Activated B cell treated with CpG ODN at 0.5 μM for 24 hours (primary cell): ENCODE measurements at places on chromosomes 7 and 10.

- DNase-seq, result no peak
- H3K4me1 ChIP-seq, result peaks cover 3% of the 10 kb centered on the region
- H3K4me3 ChIP-seq, result no peak overlapping the region
- no peak overlapping the region for H3K27ac ChIP-seq
These were observed 40.3 kb downstream of the AGAP3 start for GRCh38 chr7:151126491-151127137.

DNA sequence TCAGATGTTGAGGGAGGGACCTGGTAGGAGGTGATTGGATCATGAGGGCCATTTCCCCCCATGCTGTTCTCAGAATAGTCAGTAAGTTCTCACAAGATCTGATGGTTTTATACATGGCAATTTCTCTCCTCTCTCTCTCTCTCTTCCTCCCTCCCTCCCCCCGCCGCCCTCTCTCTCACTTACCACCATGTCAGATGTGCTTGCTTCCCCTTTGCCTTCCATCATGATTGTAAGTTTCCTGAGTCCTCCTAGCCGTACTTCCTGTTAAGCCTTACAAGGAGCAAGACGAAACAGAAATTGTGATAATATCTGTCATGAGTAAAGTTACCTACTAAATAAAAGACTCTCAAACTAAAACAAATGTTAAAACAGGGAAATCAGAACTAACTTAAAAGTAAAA lies 19.9 kb upstream of the GPR141 start:
- no peaks in the 10 kb centered on the region for H3K36me3 ChIP-seq
- H3K27me3 ChIP-seq, result peaks cover 59% of the 10 kb centered on the region
- H3K4me3 ChIP-seq, result no peak overlapping the region

DNA sequence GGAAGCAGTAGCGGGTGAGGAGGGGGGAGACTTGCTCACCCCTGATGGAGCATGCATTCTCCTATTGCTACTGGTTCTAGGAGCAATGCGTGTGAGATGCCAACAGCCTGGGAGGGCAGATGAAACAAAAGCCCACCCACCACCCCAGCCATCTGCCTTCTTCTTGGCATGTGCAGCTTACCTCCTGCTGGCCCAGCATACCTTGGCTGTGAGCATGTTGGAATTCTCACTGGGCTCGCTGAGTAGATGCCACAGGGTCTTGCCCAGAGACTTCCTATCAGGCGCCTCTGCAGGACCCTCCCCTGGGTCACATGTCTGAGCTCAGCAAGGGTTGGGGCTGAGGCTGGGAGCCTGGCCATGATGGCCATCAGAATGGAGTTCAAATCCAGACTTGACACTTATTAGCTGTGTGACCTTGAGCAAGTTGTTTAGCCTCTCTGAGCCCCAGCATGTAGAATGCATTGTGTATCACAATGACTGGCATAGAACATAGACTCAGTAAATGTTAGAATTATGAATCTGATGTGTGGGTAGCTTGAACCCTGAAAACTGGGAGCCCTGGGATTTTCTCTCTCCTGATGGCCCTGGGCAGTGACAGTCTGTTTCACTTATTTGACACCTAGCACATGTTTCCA lies 38.2 kb downstream of the CDH23 start:
- no peak overlapping the region for H3K4me3 ChIP-seq
- no peak for DNase-seq
- no peaks in the 10 kb centered on the region for H3K4me1 ChIP-seq
- peaks cover 9% of the 10 kb centered on the region for H3K27me3 ChIP-seq

DNA sequence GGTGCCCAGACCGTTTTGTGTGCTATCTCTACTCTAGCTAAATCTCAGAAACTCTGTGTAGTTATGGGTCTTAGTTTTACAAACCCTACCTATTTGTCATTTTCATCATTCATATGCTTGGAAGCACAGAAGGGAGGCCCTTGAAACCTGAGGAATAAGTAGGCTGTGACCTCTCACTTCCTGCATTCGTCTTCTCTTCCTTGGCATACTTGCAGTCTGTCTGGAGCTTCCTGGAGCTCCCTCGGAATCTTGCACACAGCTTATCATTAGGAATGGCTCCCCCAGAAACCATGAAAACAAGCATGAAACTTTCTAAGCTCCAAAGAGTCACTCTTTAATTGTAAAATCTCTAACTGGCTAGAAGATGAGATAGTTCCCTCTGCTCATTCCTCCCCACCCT lies 376.9 kb upstream of the MYO3A start:
- no peak for DNase-seq
- H3K27ac ChIP-seq, result no peak overlapping the region
- no peak overlapping the region for H3K4me3 ChIP-seq
- peaks cover 3% of the 10 kb centered on the region for H3K27me3 ChIP-seq
- no peaks in the 10 kb centered on the region for H3K36me3 ChIP-seq

DNA sequence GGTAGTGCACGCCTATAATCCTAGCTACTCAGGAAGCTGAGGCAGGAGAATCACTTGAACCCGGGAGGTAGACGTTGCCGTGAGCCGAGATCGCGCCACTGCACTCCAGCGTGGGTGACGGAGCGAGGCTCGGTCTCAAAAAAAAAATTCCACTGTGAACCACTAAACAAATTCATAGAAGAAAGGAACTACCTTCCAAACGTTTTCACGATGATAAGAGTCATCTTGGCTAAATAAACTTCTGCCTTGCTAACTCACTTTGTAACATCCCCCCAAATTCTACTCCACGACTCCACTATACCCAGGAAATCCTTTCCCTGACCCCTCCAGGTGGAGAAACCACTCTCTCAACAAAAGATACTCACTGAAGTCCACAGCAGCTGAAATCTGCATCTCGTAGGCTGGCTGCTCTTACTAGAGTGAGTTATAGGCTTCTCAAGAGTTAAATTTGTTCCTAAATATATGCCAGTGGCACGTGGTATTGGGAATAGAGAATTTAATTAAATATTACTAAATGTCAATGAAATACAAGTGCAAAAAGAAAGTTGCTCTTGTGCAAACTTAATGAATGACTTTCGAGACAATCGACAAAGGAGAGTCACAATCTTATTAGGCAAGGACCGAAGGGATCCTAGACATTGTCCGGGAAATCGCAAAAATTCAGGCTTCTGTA lies 1.6 kb upstream of the GTF2I start:
- H3K36me3 ChIP-seq, result peaks cover 8% of the 10 kb centered on the region
- peaks cover 49% of the 10 kb centered on the region for H3K4me1 ChIP-seq
- no peaks in the 10 kb centered on the region for H3K27me3 ChIP-seq
- H3K4me3 ChIP-seq, result peak overlapping the region; percentile 94
- no peak for DNase-seq
- peak overlapping the region; percentile 95 for H3K27ac ChIP-seq

DNA sequence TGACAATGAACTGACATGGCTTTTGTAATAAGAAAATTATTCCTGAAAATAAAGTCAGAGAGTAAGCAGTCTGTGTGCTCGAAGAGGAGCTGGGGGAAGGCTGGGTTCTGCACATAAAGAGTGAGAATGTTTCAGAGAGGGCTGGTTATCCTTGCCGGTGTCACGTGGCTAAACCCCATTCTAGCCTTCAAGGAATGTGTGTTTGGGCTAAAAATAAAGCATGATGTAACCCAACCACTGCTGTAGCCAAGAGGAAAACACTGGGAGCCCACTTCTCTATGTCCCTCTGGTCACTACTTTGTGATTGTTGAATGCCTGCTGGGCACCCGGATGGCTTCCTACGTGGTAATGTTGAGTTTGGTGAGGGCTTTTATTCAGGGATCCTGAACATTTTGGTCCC lies 23.5 kb downstream of the WDFY4 start:
- no peak overlapping the region for H3K4me3 ChIP-seq
- H3K27ac ChIP-seq, result peak overlapping the region; percentile 30
- no peak for DNase-seq
- no peaks in the 10 kb centered on the region for H3K27me3 ChIP-seq

DNA sequence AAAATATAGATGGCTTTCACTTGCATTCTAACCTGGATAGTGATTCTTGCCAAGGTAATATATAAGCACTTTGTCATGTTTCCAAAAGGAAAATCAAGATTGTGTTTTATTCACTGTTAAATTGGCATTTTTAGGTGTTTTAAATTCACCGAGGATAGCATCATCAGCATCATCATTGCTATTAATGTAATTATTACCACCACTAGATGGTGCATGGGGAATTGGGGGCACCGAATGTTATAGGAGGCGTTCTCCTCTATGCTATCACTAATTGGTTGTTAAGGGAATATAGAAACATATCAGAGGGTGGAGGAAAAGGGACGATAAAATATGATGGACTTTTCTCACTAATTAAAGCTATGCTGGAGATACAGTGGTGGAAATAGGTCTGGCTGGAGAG lies 95.5 kb downstream of the CELF2 start:
- H3K27me3 ChIP-seq, result no peaks in the 10 kb centered on the region
- peaks cover 9% of the 10 kb centered on the region for H3K4me1 ChIP-seq
- no peak overlapping the region for H3K4me3 ChIP-seq

GRCh38 chr10:131996466-131997365 lies 15.0 kb upstream of the BNIP3 start:
- H3K4me1 ChIP-seq, result no peaks in the 10 kb centered on the region
- H3K4me3 ChIP-seq, result no peak overlapping the region
- DNase-seq, result no peak
- H3K36me3 ChIP-seq, result no peaks in the 10 kb centered on the region
- H3K27ac ChIP-seq, result no peak overlapping the region

DNA sequence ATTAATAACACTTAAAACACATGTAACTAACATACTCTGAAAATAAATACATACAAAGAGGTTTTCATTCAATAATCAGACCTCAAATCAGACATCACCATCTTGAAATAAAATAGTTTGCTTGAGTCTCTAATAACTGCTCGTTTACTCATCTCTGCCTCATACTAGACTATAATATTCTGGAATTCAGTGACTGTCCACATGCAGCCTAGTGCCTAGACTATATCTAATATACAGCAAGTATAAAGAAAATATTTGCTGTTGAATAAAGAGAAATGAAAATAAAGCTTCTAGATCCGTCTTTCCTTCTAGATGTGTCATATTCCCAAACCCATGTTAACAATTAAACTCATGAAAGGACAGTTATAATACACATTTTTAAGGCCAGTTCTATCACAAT lies 236.3 kb upstream of the LRRN3 start:
- H3K27me3 ChIP-seq, result no peaks in the 10 kb centered on the region
- H3K4me1 ChIP-seq, result no peaks in the 10 kb centered on the region
- no peaks in the 10 kb centered on the region for H3K36me3 ChIP-seq
- H3K4me3 ChIP-seq, result no peak overlapping the region
- no peak overlapping the region for H3K27ac ChIP-seq

GRCh38 chr10:71657604-71658466 lies 61.7 kb downstream of the C10orf105 start:
- no peak overlapping the region for H3K27ac ChIP-seq
- no peaks in the 10 kb centered on the region for H3K27me3 ChIP-seq

DNA sequence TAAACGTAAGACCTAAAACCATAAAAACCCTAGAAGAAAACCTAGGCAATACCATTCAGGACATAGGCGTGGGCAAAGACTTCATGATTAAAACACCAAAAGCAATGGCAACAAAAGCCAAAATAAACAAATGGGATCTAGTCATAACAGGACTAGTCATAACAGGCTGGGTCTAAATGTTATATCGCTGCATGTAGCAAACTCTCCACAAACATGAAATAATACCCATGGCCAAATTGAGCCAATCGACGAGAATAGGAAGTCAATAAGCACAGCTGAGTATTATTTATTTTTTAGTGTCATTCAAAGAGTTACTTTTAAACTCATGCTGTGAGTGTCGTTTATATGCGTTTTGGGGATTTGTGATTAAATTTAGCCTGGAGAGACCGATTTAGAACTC lies 225.1 kb downstream of the TFEC start:
- no peaks in the 10 kb centered on the region for H3K36me3 ChIP-seq
- peaks cover 2% of the 10 kb centered on the region for H3K27me3 ChIP-seq
- no peaks in the 10 kb centered on the region for H3K4me1 ChIP-seq
- no peak for DNase-seq

- no peak for DNase-seq
- H3K27ac ChIP-seq, result no peak overlapping the region
- H3K36me3 ChIP-seq, result no peaks in the 10 kb centered on the region
- H3K4me3 ChIP-seq, result no peak overlapping the region
- peaks cover 13% of the 10 kb centered on the region for H3K27me3 ChIP-seq
- no peaks in the 10 kb centered on the region for H3K4me1 ChIP-seq
These were observed 31.0 kb downstream of the C7orf33 start for GRCh38 chr7:148621563-148621962.

DNA sequence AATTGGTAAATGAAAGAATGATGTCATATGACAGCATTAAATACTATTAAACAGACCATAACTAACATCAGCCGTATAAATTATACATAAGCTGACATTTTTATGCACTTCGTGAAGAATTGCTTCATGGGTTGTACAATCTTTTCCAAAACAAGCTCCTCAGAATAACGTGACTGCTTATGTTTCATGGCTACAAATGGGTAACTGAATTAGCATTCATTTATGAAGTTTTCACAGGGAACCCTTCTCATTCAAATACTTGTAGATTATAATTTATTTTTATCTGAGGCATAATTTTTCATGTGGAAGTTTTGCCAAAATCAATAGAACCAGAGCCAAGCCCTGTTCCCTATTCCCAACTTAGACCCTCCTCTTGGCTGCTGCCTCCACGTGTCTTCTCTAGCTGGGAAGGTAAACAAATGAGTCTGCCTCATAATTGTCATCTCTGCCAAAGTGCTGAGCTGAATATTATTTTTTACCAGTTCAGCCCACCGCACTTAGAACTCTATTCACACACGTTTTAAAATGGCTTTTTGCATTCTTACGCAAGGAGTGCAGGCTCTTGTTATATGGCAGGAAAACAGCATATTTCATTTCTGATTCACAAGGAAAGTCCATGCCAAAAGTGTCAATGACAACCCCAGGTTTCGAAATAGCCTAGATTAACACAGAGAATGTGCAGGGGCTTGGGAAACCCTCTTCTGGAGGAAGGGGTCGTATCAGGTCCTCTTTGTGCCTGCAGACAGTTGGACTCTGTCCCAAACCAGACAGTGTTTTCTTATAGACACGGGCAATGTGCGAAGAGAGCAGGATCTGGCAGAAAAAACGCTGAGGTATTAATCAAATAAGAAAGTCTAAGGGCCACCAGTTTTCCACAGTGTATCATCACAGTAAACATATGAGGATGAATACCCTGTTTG lies 370.7 kb upstream of the MGMT start:
- H3K4me1 ChIP-seq, result no peaks in the 10 kb centered on the region
- DNase-seq, result no peak
- no peak overlapping the region for H3K4me3 ChIP-seq

- H3K27me3 ChIP-seq, result peaks cover 2% of the 10 kb centered on the region
- peaks cover 9% of the 10 kb centered on the region for H3K4me1 ChIP-seq
- DNase-seq, result no peak
- H3K27ac ChIP-seq, result no peak overlapping the region
- H3K36me3 ChIP-seq, result no peaks in the 10 kb centered on the region
- H3K4me3 ChIP-seq, result no peak overlapping the region
These were observed 41.9 kb downstream of the CDK1 start for GRCh38 chr10:60820093-60820754.

GRCh38 chr7:78092331-78092730 lies 293.8 kb downstream of the PHTF2 start:
- H3K36me3 ChIP-seq, result no peaks in the 10 kb centered on the region
- H3K27ac ChIP-seq, result no peak overlapping the region
- no peak for DNase-seq

- no peak overlapping the region for H3K27ac ChIP-seq
- H3K27me3 ChIP-seq, result peaks cover 3% of the 10 kb centered on the region
- no peak for DNase-seq
- no peaks in the 10 kb centered on the region for H3K36me3 ChIP-seq
These were observed 294.6 kb downstream of the SORCS3 start for GRCh38 chr10:104935656-104936055.
